ENCODE measurements at places on chromosomes 3 and 15. TPM values are rescaled to one million over a fixed set of nuclear protein-coding genes. Genes with fewer than 3 reads are reported as not detected.

The ZBBX gene
- total RNA-seq = not detected

The ARPP19 gene
- 51.2 TPM for total RNA-seq

- peak; percentile 81 for DNase-seq
- H3K4me1 ChIP-seq = no peaks in the 10 kb centered on the region
- peak overlapping the region; percentile 68 for H3K4me3 ChIP-seq
- peak overlapping the region; percentile 83 for H3K27ac ChIP-seq
- H3K27me3 ChIP-seq = no peaks in the 10 kb centered on the region
Observed at GRCh38 chr3:183253528-183254486, 754 bp downstream of the B3GNT5 start.

- H3K27ac ChIP-seq = no peak overlapping the region
- H3K27me3 ChIP-seq = no peaks in the 10 kb centered on the region
- no peak overlapping the region for H3K4me3 ChIP-seq
- no peak for DNase-seq
Observed at GRCh38 chr3:17745894-17746293, 3.5 kb upstream of the TBC1D5 start.

GRCh38 chr3:69325151-69325550 lies 60.7 kb downstream of the FRMD4B start:
- H3K27me3 ChIP-seq = no peaks in the 10 kb centered on the region
- no peak for DNase-seq
- no peaks in the 10 kb centered on the region for H3K36me3 ChIP-seq
- H3K4me3 ChIP-seq = no peak overlapping the region

DNA sequence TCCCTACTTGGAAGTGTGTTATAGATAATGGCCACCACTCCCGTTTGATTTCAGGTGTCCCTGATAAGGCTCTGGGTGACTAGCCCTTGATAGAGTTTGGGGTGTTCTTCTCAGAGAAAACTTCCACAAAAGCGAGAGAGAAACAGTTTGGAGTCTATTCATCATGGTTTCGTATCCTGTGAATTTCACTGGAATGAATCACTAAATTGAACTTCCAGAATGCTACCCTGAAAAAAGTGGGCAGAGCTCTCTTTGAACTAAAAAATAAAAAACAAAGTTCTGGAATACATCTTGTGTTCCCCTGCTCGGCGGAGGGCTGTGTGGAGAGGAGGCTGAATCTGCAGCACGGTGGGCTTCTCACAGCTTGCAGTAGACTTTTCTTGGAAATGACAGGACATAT lies 52.8 kb upstream of the FAM98B start:
- H3K4me3 ChIP-seq = no peak overlapping the region
- no peaks in the 10 kb centered on the region for H3K36me3 ChIP-seq
- no peaks in the 10 kb centered on the region for H3K27me3 ChIP-seq
- no peak overlapping the region for H3K27ac ChIP-seq
- no peaks in the 10 kb centered on the region for H3K4me1 ChIP-seq

DNA sequence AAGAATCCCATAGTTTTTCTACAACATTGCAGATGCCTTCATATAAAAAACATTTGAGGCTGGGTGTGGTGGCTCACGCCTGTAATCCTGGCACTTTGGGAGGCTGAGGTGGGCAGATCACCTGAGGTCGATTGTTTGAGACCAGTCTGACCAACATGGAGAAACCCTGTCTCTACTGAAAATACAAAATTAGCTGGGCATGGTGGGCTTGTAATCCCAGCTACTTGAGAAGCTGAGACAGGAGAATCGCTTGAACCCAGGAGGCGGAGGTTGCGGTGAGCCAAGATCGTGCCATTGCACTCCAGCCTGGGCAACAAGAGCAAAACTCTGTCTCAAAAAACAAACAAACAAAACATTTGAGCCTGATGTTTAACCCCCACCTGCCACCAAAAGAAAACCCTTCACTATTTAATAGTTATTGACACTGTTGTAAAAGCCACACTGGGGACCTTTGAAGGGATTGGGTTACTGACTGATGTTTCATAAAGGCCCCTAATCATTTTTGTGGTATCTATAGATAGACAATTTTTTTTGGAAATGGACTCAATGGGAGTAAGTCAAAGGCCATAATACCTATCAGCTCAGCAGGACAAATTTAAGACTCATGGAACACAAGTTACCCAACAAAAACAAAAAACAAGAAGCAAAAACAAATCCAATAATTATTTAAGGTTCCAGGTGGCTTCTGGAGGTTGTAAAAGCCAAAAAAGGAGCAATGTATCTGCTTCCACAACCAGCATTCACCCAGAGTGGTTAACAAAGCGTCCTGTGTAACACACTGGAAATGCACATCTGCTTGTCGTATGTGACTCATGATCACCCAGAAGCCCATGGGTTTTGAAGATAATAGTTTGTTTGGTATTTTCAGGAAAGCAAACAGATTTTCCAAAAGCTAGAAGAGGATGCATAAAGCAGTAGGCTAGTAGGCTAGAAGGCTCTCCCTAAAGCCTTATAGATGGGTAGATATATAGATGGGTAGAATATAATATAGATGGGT lies 41.2 kb downstream of the CDCP1 start:
- no peaks in the 10 kb centered on the region for H3K36me3 ChIP-seq
- no peaks in the 10 kb centered on the region for H3K4me1 ChIP-seq
- no peak for DNase-seq
